ENCODE measurements at places on chromosomes 1 and 21. TPM values are rescaled to one million over a fixed set of nuclear protein-coding genes. Genes with fewer than 3 reads are reported as not detected.

DNA sequence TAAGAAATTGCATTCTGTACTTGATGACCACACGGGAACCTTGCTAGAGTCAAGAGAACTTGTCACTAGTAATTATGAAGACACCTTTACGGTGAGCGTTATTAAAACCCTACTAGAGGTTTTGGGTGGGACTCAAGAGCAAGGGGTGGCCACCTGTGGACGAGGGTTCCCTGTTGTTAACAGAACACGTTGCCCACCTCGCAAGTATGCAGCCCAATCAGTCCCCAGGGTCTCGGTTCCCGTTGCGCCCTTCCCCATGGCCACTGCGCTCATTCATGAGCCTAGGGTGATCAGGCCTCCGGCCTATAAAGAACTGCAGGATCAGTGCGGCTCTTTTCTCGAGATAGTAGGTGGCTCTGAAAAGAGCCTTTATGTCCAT, 30.2 kb upstream of the RNF187 start:
- no peak for DNase-seq

The FAM72C gene
- total RNA-seq: not detected

- DNase-seq: peak; percentile 81
Observed at GRCh38 chr1:29122682-29123052, 1.0 kb downstream of the TMEM200B start.

GRCh38 chr1:194280463-194280862, 1094.0 kb upstream of the B3GALT2 start:
- no peak for DNase-seq

The LAMC2 gene
- total RNA-seq: 4.0 TPM

DNA sequence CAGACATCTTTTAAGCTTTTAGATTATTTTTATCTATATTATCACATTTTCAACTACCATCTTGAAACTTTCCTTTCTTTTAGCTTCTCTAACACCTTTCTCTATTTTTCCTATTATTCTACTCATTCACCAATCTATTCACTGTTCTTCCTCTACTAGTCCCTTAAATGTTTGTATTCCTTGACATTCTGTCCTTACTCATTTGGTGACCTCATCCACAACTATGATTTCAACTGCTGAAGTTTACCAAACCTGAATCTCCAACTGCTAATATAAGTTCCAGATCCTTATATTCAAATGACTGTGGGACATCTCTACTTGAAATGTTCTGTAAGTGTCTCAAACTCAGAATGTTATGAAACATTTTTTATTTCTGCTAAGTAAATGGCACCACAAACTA, 49.2 kb downstream of the TUT4 start:
- DNase-seq: no peak

GRCh38 chr1:154758346-154758745, 111.7 kb downstream of the KCNN3 start:
- no peak for DNase-seq

DNA sequence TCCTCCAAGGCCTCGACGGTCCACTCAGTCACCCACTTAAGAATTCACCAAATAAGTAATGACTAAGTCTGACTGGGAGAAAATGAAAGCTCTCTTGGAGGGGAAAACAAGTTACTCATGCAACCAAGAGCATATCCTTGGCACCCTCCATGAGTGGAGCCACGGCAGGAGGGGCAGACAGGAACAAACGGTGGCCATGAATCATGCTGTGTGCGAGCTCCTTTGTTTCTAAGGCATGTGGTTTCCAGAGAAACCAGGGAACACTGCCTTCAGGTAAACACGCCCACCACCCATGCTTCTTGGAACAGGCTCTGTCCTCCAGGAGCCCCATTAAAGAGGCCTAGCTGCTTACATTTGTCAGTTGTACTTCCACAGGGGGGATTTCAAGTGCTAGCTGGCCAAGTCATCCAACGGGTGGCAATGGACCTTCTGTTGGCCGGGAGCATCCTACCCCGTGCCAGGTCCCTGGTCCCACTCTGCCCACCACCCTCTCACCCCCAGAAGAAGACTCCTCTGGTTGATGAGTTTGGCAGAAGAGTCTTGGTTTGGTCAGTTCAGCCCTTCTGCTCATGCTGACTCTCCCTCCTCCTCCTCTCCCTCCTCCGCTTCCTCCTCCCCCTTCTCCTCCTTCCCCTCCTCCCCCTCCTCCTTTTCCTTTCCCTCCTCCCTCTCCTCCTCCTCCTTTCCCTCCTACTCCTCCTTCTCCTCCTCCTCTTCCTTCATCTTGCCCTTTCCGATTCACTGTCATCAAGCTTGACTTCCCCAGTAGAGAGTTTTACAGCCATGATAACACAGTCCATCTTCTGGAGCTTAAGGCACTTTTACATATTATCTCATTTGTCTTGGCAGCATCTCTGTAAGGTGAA, 107.6 kb downstream of the CCDC185 start:
- no peak for DNase-seq

The RHOC gene
- 98.2 TPM for total RNA-seq

GRCh38 chr21:37469441-37469840, 102.9 kb downstream of the DYRK1A start:
- DNase-seq: no peak

The MIS18A gene
- total RNA-seq: 2.8 TPM

The DESI2 gene
- 19.8 TPM for total RNA-seq

The PPM1J gene
- 4.7 TPM for total RNA-seq

DNA sequence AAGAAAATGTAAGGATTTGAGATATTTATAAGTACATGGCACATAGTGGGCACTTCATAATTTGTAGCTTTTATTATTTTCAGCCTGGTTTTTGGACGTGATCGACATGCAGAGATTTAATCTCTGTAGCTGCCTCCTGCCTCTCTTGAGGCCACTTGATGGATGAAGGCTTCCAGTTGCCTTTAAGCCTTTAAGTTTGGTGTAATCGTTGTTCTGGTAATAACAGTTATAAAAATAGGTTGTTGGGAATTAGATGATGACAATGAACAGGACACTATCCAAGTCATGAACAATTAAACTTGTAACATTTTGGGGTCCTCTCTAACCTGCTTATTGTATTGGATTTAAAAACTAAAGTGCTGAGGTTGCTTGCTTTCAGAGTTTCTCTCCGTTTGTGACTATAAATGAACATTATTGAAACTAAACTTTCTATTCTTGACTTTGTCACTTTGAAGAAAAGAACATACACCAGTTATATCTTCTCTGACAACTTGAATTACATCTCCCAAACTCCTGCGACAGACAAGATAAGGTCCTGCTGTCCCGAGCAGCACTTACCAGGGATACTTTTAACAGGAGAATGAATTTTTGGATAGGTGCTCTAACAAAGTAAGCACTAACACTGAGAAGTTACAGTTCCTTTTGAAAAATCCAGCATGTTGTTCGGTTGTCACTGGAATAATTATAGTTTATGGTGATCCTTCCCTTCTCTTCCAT, 295.0 kb downstream of the NFIA start:
- no peak for DNase-seq

- no peak for DNase-seq
Observed at GRCh38 chr1:59272507-59272906, 24.4 kb upstream of the FGGY start.

The CLEC20A gene
- not detected for total RNA-seq

- no peak for DNase-seq
Observed at GRCh38 chr1:205355075-205355453, 1.7 kb downstream of the KLHDC8A start.

The MRAP gene
- total RNA-seq: 0.56 TPM
